Ovary (tissue), 10 donors: ENCODE measurements at places on chromosomes 2 and 18. TPM values are rescaled to one million over a fixed set of nuclear protein-coding genes. Genes with fewer than 3 reads are reported as not detected.

DNA sequence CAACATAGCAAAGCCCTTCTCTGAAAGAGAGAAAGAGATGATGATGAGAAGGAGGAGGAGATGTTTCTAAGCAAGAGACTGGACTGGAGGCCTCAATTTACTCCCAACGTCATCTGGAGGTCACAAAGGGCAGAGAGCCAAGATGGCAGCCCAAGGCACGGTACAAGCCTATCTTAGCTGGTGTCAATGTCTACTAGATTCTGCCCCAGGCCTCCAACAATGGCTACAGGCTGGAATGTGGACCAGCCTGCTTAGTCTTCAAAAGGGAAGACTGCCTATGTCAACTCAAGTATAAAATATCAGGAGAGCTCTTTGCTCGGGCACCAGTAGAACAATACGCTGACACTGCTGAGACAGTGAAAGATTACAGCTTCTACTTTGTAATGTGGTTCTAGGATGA, 6.7 kb upstream of the SLC4A5 start:
- no peak for DNase-seq
- no peaks in the 10 kb centered on the region for H3K27me3 ChIP-seq
- no peaks in the 10 kb centered on the region for H3K36me3 ChIP-seq
- no peak overlapping the region for H3K27ac ChIP-seq
- no peak overlapping the region for H3K4me3 ChIP-seq
- peaks cover 4% of the 10 kb centered on the region for H3K4me1 ChIP-seq

DNA sequence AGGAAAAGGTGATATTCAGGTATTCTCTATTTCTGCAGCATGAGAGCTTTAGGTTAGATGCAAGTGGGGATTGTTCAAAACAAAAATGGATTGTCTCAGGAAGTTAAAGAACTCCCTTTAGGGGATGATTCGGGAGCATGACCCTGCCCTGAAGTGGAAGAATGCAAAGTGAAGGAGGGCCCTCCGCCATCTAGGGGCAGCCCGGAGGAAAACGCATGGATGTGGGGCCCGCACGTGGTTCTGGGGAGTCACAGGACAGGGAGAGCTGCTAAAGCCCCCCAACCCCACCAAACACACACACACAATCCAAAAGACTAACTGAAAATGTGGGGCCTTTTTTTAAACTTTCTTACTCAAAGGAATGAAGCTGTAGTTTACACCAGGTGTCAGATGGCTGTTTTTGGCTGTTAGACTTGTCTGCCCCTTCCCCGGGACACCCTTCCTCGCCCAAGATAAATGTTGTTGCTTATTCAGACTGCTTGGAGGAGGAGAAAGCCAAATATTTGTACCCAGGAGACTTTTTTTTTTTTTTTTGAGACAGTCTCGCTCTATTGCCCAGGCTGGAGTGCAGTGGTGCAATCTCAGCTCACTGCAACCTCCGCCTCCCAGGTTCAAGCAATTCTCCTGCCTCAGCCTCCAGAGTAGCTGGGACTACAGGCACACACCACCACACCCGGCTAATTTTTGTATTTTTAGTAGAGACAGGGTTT, 78.8 kb downstream of the HNRNPLL start:
- DNase-seq = no peak
- H3K4me1 ChIP-seq = peaks cover 4% of the 10 kb centered on the region
- H3K36me3 ChIP-seq = no peaks in the 10 kb centered on the region
- H3K27me3 ChIP-seq = no peaks in the 10 kb centered on the region

GRCh38 chr2:74760875-74761630, 72.9 kb upstream of the HK2 start:
- H3K27ac ChIP-seq = no peak overlapping the region
- H3K4me3 ChIP-seq = no peak overlapping the region
- H3K4me1 ChIP-seq = no peaks in the 10 kb centered on the region
- H3K27me3 ChIP-seq = no peaks in the 10 kb centered on the region
- no peak for DNase-seq

DNA sequence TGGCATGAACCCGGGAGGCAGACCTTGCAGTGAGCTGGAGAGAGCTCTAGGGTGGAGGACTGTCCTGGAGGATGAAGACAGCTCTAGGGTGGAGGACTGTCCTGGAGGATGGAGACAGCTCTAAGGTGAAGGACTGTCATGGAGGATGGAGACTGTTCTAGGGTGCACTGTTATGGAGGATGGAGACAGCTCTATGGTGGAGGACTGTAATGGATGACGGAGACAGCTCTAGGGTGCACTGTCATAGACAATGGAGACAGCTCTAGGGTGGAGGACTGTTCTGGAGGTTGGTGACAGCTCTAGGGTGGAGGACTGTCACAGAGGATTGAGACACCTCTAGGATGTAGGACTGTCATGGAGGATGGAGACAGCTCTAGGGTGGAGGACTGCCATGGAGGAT, 21.1 kb upstream of the KCNG2 start:
- H3K4me1 ChIP-seq = no peaks in the 10 kb centered on the region
- no peak overlapping the region for H3K4me3 ChIP-seq
- no peak overlapping the region for H3K27ac ChIP-seq

DNA sequence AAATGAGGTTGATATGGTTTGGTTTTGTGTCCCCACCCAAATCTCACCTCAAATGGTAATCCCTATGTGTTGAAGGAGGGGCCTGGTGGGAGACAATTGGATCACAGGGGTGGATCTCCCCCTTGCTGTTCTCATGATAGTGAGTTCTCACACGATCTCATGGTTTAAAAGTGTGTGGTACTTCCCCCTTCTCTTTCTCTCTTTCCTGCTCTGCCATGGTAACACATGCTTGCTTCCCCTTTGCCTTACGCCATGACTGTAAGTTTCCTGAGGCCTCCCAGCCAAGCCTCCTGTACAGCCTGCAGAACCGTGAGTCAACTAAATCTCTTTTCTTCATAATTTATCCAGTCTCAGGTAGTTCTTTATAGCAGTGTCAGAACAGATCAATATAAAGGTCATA, 24.7 kb upstream of the FAM124B start:
- H3K4me3 ChIP-seq = no peak overlapping the region
- no peaks in the 10 kb centered on the region for H3K36me3 ChIP-seq
- no peaks in the 10 kb centered on the region for H3K4me1 ChIP-seq

- no peak overlapping the region for H3K27ac ChIP-seq
- H3K36me3 ChIP-seq = no peaks in the 10 kb centered on the region
- no peak overlapping the region for H3K4me3 ChIP-seq
- DNase-seq = no peak
- no peaks in the 10 kb centered on the region for H3K27me3 ChIP-seq
Observed at GRCh38 chr2:60025496-60025895, 528.0 kb downstream of the BCL11A start.

DNA sequence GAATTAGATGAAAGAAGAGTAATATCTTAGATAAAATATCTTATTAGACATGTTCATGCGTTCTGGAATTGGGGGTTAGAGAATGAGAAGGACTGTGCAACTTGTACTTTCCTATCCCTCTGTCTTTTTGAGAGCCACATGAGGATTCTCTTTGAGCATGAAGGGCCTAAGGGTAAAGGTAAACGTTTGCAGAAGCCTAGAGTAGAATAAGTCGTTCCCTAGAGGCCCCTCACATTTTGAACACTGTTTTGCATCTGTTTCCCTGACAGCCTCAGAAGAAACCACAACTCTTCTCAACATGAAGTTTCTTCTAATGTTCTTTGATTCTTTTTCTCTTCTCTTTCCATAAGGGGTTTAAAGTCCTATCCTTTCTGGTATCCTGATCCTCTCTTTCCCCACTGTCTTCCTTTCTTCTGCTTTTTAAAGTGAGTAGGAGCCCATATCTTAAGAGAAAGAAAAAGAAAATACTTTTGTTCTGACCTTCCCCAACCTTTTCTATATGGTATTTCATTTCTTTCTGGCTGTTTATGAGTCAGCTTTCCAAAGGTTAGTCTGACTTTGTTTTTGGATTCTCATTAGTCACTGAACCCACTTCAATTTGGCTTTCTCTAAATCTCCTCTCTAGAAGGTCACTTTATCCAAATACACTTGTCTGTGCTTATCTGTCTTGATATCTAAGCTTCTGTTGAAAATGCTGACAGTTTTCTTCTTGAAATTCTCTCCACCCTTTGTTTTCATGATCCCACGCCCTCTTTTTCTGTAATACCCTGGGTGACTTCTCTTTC, 34.8 kb downstream of the PPP1R1C start:
- H3K27me3 ChIP-seq = no peaks in the 10 kb centered on the region
- no peaks in the 10 kb centered on the region for H3K36me3 ChIP-seq
- H3K4me1 ChIP-seq = no peaks in the 10 kb centered on the region
- no peak overlapping the region for H3K27ac ChIP-seq
- no peak for DNase-seq
- H3K4me3 ChIP-seq = no peak overlapping the region

GRCh38 chr18:62771494-62772270, 56.3 kb downstream of the PHLPP1 start:
- H3K27ac ChIP-seq = no peak overlapping the region
- no peak overlapping the region for H3K4me3 ChIP-seq
- peaks cover 3% of the 10 kb centered on the region for H3K4me1 ChIP-seq
- H3K36me3 ChIP-seq = no peaks in the 10 kb centered on the region
- H3K27me3 ChIP-seq = no peaks in the 10 kb centered on the region

DNA sequence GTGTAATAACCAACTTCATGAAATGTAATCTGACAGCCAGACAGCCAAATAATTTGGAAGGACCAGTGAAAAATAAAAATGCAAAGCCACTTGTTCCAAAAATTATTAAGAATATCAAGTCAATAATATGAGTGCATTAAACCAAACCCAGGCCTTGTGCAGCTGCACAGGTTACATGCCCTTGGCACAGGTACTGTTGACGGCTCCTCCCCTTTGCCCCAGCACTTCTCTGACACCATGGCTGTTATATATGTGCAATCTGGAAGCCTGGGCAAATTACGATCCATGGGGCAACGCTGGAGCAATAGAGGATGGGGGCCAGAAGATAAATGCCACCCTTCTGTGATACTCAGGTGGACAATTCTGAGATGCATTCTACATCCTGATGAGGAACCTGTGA, 68.9 kb downstream of the METTL4 start:
- H3K27ac ChIP-seq = no peak overlapping the region
- no peaks in the 10 kb centered on the region for H3K36me3 ChIP-seq
- no peaks in the 10 kb centered on the region for H3K4me1 ChIP-seq

- H3K4me1 ChIP-seq = peaks cover 8% of the 10 kb centered on the region
- no peak for DNase-seq
- H3K27me3 ChIP-seq = no peaks in the 10 kb centered on the region
- H3K4me3 ChIP-seq = no peak overlapping the region
- H3K36me3 ChIP-seq = no peaks in the 10 kb centered on the region
Observed at GRCh38 chr2:204110338-204110741, 173.8 kb downstream of the ICOS start.

DNA sequence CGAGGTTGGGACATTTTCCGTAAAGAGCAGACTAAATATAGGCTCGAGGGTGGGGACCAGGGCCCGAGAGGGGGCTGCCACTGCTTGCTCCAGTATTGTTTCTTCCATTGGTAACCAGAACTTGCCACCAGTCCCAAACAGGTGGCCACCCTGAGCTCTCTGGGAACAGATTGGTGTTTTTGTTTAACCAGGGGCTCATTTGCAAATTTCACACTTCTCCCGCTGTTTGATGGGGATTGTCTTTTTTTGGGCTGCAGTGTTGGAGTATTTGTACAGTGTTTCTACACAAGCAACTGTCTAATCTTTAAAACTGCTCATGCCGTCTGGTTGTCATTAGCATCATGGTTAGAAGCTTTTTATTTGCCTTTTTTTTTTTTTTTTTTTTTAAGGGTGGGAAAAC, 8.5 kb downstream of the AGAP1 start:
- H3K27me3 ChIP-seq = no peaks in the 10 kb centered on the region
- no peak overlapping the region for H3K27ac ChIP-seq
- H3K36me3 ChIP-seq = no peaks in the 10 kb centered on the region
- DNase-seq = no peak
- no peak overlapping the region for H3K4me3 ChIP-seq

- H3K4me1 ChIP-seq = peaks cover 9% of the 10 kb centered on the region
- H3K27ac ChIP-seq = no peak overlapping the region
- no peaks in the 10 kb centered on the region for H3K27me3 ChIP-seq
- no peak for DNase-seq
- H3K4me3 ChIP-seq = no peak overlapping the region
- H3K36me3 ChIP-seq = no peaks in the 10 kb centered on the region
Observed at GRCh38 chr2:234879671-234880455, 72.0 kb upstream of the SH3BP4 start.

- H3K36me3 ChIP-seq = no peaks in the 10 kb centered on the region
- H3K4me1 ChIP-seq = no peaks in the 10 kb centered on the region
- no peak for DNase-seq
- H3K27me3 ChIP-seq = no peaks in the 10 kb centered on the region
- no peak overlapping the region for H3K27ac ChIP-seq
- no peak overlapping the region for H3K4me3 ChIP-seq
Observed at GRCh38 chr2:109463236-109463635, 150.5 kb downstream of the SEPTIN10 start.

- DNase-seq = no peak
- no peak overlapping the region for H3K27ac ChIP-seq
- H3K27me3 ChIP-seq = no peaks in the 10 kb centered on the region
Observed at GRCh38 chr2:187541086-187542085, 12.8 kb downstream of the TFPI start.

The AGXT gene
- not detected for total RNA-seq

The ABCB11 gene
- 0.03 TPM for total RNA-seq

The SLC4A3 gene
- total RNA-seq = 190 TPM
